Stimulated activated CD4-positive, alpha-beta T cell treated with anti-CD3 and anti-CD28 coated beads, TNF-alpha, amount 100 ng/mL, for 4 hours (primary cell): ENCODE measurements at places on chromosomes 12 and 14.

GRCh38 chr14:96583569-96584041, 81.4 kb downstream of the PAPOLA start:
- no peak for DNase-seq

- DNase-seq = no peak
Observed at GRCh38 chr12:131831635-131832041, 3.4 kb downstream of the MMP17 start.

DNA sequence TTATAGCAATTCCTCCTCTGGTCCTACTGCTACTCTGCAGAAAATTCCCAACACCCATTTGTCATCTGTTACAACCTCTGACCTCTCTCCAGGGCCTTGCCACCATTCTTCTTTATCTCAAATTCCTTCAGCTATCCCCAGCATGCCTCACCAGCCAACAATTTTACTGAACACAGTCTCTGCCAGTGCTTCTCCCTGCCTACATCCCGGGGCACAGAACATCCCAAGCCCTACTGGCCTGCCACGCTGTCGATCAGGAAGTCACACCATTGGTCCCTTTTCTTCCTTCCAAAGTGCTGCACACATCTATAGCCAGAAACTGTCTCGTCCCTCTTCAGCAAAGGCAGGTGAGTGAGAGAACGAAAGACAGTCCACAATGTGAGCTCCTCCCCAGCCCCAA, 122.1 kb downstream of the TTLL5 start:
- no peak for DNase-seq

GRCh38 chr12:34400411-34400881, 378.1 kb downstream of the ALG10 start:
- DNase-seq = no peak

GRCh38 chr14:68191567-68192321, 372.2 kb downstream of the RAD51B start:
- DNase-seq = no peak

DNA sequence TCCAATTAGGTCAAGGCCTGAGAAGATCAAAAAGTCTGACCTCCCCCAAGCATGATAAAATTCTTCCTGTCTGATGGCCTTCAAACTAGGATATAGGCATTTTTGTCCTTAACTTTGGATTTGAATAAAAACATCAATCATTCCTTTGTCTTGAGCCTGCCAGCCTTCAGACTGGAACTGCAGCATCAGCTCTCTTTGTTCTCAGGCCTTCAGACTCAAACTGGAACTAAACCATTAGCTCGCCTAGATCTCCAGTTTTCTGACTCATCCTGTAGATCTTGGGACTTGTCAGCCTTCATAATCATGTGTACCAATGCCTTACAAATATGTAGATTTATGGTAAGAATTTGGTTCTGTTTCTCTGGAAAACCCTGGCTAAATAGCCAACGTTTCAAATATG, 721.7 kb downstream of the GALC start:
- no peak for DNase-seq

DNA sequence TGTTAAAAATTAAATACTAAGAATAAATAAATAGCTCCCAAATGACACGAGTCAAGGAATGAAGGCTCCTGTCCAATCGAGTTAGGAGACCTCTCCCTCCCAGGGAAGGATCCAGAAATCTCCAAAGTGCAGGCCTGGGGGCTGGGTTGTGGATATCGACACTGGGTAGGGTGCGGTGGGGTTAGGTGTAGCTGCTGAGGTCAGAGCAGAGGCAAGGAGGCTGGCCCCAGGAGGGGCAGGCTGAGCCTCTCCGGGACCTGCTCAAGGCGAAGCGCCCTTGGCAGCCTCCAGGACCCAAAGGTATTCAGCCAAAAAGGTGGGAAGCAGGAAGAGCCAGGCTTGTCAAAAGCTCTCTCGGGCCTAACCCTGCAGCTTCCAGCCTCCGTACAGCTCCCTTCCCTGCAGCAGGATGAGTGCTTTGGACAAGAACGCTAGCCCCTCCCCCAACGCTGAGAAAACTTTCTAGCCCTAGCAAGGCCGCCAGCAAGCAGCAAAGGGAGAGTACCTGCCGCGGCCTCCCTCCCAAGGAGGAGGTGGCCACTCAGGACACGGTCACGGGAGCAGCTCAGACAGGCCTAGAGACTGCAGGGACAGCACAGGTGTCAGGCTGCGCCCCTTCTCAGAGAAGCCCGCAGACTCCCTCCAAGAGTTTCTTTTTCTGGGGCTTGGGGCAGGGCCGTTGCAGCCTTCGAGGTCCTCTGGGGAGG, 3.7 kb upstream of the PNMA1 start:
- no peak for DNase-seq

DNA sequence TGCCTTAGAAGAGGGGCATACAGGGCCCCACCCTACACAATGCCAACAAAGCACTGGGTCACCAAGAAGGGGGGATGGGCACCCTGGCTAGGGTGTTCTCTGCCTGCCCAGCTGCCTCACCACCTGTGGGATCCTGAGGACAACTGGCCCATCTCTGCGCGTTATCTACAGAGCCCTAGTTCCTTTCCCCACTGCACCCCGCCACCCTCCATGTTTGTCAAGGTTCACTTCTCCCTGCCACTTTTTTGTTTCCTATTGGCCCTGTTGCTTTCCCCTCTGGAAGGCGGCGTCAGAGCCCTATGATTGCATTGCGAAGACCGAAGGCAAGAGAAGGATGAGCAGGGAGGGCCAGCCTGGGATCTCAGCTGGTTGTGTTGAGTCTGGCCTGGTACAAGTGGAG, 1.6 kb downstream of the SLC48A1 start:
- DNase-seq = no peak

GRCh38 chr14:99571303-99571986, 32.6 kb downstream of the CCDC85C start:
- no peak for DNase-seq

DNA sequence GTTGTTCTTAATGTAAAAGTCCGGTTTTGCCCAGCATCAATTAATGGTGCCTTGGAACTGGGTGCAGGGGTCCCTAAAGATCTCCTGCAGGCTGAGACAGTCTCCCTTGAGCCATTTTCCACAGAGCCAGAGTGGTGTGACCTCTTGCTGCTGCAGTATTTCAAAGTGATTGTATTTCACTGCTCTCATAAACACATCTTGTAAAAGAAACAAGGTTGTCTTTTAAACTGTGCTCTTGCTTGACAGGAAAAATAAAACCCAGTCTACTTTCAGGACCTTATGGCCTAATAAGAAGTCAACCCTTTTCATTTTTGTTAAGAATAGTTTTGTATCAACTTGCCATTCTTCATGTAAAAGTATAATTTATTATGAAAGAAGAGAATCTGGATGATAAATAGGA, 44.7 kb downstream of the TMEM117 start:
- DNase-seq = no peak

DNA sequence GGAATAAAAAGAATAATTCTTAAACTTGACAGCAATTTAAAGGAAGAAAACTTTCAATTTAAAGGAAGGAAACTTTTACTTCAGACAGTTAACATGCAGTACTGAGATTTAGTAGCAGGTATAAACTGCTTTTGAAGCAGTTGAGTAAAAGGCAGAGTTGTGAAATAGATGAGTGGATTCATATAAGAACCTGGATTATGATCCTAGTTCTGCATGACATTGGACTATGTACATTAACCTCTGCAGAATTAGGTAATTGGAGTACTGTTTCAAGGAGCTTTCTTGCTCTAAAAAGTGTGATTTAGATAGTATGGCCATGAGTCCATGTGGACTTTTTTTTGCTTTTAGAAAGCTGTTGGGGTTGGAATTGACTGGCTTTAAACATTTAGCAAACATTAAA, 29.7 kb downstream of the ATP2A2 start:
- DNase-seq = no peak

DNA sequence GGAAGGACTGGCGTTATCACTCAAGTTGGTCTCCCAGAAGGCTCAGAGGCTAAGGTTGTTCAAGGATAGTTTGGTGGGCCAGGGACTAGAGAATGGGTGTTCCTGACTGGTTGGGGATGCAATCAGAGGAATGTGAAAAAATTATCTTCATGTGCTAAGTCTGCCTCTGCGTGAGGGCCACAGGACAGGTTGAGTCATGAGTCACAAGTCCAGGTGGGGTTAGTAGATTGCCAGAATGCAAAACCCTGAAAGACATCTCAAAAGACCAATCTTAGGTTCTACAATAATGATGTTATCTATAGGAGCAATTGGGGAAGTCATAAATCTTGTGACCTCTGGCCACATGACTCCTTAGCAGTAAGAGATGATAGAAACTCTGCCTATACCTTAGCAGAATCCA, 220.1 kb upstream of the EEA1 start:
- DNase-seq = no peak

GRCh38 chr12:25404955-25405354, 148.1 kb downstream of the LMNTD1 start:
- DNase-seq = no peak

- peak; percentile 25 for DNase-seq
Observed at GRCh38 chr14:69716478-69717187, 50.3 kb upstream of the SRSF5 start.

DNA sequence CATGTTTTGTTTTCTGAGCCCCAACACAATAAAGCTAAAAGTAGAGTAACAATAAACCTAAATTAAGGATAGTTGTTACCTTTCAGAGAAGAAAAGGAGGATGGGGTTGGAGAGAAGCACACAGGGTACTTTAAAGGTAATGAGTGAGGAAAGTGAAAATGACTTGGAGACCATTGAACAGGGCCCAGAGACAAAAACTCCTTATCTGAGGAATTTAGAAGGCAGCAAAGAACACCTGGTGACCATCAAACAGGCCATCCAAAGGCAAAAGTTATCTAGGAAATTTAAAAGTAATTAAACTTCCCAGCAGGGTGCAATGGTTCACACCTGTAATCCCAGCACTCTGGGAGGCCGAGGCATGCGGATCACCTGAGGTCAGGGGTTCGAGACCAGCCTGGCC, 39.0 kb upstream of the CEP83 start:
- no peak for DNase-seq

DNA sequence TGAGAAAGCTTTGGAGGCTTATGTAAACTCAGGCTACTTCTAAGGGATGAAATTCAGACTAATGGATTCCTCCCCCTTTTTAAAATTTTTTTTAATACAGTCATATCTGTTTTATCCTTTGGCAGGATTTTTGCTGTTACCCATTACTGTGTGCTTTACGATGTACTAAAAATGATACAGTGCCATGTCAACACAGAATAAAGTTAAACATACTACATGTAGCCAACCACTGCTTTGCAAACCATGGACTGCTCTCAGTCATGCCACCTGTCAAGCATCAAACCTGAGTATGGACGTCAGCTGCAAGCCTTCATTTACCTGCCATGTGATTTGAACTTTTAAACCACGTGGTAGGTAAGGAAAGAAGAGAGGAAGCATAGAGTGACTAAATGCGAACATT, 325.8 kb downstream of the FUT8 start:
- DNase-seq = no peak

- DNase-seq = no peak
Observed at GRCh38 chr12:76623931-76624330, 64.4 kb upstream of the OSBPL8 start.

- DNase-seq = no peak
Observed at GRCh38 chr12:16294376-16294956, 17.0 kb upstream of the SLC15A5 start.

- DNase-seq = no peak
Observed at GRCh38 chr12:94763462-94763861, 113.1 kb upstream of the TMCC3 start.

DNA sequence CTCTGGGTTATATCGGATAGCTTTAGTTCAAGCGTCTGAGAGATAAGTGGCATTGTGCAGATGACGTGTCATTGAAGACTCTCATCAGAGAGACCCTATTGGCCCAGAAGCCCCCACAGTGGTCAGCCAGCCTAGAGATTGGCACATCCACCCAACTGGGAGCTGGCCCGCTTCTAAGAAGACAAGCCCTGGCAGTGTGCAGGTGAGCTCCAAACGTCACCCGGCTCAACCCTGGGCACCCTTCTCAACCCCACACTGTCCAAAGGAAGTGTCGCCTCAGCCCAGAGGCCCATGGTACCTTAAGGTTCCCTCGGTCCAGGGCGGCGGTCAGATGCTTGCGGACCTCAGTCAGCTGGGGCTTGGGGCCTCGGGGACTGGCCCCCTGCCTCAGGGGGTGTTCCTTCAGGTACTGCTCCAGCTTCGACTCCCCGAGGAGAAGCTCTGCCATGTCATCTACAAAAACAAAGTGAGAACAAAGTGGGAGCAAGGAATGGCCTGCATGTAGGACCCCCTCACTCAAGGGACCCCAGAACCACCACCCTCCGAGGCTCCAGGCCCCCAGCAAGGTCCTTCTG, 30.3 kb downstream of the TTC7B start:
- no peak for DNase-seq

- DNase-seq = no peak
Observed at GRCh38 chr12:21169878-21170472, 39.0 kb downstream of the SLCO1B1 start.

- no peak for DNase-seq
Observed at GRCh38 chr12:107656302-107656701, 29.3 kb upstream of the PWP1 start.

DNA sequence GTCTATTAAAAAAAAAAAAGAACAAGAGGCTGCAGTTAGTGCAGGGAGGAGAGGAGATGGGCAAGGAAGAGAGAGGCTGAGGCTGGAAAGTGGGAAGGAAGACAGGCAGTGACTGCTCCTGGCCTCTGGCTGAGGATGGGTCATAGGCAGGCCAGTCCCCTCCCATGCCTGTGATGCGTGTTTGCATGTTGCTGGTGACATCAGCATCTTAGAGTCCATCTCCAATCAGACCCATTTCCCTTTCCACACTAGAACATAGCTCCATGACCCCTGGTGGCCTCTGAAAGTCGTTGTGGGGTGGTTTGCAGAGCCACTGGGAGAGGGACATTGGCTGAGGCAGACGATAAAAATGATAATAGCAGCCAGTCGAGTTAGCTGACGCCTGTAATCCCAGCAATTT, 132.9 kb downstream of the PTPN11 start:
- DNase-seq = no peak

DNA sequence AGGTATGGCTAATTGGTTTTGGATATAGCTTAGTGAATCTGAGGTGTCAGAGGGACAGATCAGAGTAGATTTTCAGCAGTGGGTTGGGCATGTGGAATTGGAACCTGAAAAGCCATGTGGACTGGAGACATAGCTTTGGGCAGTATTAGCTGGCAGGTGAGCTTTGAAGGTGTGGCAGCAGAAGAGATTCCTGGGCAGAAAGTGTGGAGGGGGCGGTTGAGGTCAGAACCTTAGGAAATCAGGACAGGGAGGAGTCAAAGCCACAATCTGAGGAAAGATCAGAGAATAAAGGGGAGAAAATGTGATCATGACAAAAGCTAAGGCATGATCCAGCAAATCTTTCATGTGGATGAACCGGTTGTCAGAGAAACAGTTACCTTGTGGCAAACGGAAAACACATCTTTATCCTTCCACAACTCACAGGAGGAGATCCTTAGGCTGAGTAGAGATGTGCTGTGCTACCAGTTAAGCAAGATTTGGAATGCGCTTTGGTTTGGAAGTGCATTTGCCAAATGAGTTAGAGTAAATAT, 56.4 kb downstream of the PTGER2 start:
- no peak for DNase-seq

GRCh38 chr12:108699955-108700563, 31.3 kb downstream of the CORO1C start:
- no peak for DNase-seq
